NCI-H526 treated with DMSO at 0.1 percent for 48 hours (cell line): ENCODE measurements at places on chromosomes 12 and 14.

DNA sequence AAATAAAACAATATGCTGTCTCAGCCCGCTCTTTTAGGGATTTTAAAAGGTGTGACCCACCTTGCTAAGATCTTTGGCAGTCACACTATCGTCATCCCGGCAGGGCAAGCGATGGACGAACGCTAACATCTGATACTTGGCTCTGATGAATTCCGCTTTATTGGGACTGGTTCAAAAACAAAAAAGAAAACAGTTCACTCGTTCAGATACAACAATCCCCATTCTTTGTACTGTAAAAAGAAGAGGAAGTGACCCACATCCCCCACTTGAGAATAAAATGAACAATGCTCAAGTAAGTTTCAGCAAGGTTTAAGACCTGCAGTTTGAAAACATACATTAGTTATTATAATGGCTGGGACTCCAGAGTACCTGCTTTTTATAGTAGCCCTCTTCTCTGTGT lies 7.3 kb downstream of the GIT2 start:
- no peak for DNase-seq

- no peak for DNase-seq
These were observed 30.6 kb upstream of the ISM2 start for GRCh38 chr14:77529213-77529612.

- no peak for DNase-seq
These were observed 133.4 kb upstream of the FGD4 start for GRCh38 chr12:32265951-32266350.

GRCh38 chr12:71567537-71567936 lies 96.1 kb downstream of the ZFC3H1 start:
- no peak for DNase-seq

- DNase-seq: no peak
These were observed 79.7 kb downstream of the FUT8 start for GRCh38 chr14:65492266-65492665.

DNA sequence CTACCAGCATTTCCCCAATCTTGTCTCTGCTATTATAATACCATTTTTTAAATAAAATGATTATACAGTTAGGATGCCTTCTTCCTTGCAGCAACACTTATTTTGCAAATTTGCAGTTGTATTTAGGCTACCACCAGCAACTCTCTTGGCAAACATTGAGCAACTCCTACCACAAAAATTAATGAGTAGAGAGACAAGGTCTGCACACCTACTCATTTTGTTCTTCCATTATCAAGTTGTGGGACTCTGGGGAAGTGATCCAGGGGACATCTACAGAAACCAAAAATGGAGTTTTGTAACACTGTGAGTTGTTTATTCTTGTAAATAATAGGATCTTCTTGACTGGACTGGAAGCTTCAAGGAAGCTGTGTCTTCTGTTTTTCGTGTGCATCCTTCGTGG lies 38.6 kb downstream of the DGLUCY start:
- no peak for DNase-seq

DNA sequence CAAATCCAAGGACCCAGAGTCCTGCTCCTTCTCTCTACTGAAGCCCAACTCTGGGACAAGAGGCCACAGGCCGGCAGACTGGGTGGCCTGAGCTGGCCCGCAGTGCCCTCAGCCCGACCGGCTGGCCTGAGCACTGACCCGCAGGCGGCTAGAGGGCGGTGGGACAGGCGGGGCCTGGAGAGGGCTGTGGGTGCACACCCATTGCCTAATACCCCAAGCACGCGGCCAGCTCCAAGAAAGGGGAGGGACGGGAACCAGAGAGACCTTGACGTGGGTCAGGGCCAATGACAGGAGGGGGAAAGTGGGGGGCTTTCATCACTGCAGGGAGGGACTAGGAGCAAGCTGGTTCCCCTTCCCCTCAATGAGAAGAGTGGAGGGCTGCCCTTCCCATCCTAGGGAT lies 2.0 kb upstream of the WNT10B start:
- no peak for DNase-seq

GRCh38 chr14:51922624-51923023 lies 62.2 kb downstream of the GNG2 start:
- DNase-seq: no peak

DNA sequence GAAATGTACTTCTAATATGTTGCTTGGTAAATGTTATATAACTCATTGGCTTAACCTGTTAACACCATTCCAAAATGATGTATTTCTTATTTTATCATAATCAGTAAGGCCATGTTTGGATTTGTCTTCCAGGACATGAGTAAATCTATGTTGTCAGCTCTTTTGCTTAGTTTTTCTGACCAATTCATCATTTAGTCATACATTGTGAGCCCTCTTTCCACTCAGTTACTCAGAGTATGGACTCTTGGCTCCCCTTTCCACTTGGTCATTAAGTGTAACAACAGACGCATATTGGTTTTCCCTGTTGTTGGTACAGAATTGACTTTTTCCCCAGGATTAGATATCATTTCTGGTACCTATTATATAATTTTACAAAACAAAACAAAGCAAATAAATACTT lies 9.0 kb upstream of the CLEC4D start:
- DNase-seq: no peak

DNA sequence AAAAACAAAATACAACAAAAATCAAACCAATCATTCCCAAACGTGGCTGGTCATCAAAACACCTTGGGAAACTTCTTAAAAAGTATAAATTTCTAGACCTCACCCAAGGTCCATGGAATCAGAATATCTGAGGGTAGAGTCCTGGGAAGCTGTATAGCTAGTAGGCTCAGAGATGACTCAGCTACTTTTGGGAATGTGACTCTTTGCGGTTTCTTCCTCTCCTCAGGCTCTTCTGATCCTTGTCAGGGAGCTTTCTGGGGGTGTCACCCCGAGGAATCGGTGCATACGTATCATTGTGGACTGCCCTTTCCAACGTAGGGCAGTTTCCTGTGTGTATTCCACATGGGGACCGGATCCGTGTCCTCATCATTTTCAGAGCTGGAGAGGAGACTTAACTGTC lies 14.8 kb downstream of the JDP2 start:
- no peak for DNase-seq

GRCh38 chr12:111569363-111570083 lies 29.6 kb downstream of the ATXN2 start:
- DNase-seq: no peak
